ENCODE measurements at places on chromosomes 5 and 9.

DNA sequence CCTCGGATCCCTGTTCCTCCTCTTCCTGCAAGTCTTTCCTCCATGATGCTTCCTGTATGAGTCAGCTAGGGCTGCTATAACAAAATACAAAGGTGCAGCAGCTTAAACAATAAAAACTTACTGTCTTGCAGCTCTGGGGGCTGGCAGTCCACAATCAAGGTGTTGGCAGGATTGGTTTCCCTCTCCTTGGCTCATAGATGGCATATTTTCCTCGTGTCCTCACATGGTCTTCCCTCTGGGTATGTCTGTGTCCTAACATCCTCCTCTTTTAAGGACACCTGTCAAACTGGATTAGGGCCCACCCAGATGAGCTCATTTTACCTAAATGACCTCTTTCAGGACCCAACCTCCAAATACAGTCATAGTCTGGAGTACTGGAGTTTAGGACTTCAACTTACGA lies 117.5 kb downstream of the MED10 start:
- DNase-seq: no peak

DNA sequence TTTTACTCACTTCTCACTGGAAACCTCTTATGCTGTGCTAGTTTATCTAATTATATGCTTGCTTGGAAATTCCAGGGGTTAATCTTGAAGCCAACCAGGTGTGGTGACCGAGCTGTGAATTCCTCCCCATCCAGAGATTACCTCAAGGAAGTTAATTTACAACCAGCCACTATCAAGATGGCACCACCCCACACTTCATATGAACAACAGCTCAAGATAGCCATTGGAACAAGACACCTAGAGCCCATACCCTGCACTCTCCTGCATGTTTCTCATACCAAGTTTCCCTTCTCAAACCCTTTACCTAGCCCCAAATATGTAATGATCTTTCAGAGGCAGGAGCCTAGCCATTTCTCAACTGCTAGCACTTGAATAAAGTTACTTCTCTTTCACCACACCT lies 2156.9 kb upstream of the C9orf72 start:
- DNase-seq: no peak

DNA sequence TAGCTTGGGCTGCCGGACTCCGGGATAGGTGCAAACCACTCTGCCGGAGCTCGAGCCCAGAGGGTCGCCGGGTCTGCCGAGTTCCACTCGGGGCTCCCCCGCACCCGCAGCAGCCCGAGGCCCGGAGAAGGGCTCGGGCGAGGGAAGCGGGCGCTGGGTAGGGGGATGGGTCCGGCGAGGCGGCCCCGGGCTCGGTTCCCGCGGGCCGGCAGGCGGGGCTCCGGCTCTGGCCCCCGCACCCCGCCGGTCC lies 507 bp downstream of the RICTOR start:
- DNase-seq: peak; percentile 26

GRCh38 chr5:139236479-139236878 lies 38.3 kb upstream of the SIL1 start:
- no peak for DNase-seq

DNA sequence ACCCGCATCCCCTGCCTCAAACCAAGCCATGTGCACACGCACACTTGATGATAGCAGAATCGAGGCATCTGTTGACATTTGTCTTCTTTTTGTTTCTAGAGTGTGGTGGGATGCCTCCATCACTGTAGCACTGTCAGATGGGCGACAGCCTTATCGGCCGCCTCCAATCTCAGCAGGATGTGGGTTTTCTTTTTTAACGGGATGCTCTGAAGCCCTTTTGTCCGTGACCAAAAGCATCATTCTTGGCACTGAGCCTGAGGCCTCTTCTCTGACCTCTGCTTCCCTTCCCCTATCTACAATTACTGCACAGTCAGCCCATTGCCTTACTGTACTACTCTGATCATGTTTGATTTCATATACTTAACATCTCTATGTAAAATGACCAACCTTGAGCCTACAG lies 78.3 kb downstream of the LMNB1 start:
- no peak for DNase-seq

GRCh38 chr5:1115123-1115815 lies 3.4 kb upstream of the SLC12A7 start:
- DNase-seq: no peak

- DNase-seq: no peak
Observed at GRCh38 chr9:87675906-87676515, 49.9 kb upstream of the CTSL start.

- DNase-seq: no peak
Observed at GRCh38 chr5:10317825-10318682, 10.4 kb upstream of the CMBL start.

GRCh38 chr5:110058175-110058574 lies 368.4 kb downstream of the MAN2A1 start:
- no peak for DNase-seq

DNA sequence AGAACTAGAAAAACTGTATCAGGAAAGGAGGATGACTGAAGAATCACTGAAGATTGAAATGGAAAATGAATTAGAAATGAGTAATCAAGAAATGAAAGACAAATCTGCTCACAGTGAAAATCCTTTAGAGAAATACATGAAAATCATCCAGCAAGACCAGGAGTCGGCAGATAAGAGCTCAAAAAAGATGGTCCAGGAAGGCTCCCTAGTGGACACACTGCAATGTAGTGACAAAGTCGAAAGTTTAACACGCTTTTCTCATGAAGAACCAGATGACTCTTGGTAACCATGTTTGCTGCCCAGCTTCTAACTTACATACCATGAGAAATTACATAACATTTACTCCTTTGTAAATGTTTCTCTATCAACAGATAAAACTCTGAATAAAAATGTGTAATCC lies 37.1 kb downstream of the CPLANE1 start:
- DNase-seq: no peak

DNA sequence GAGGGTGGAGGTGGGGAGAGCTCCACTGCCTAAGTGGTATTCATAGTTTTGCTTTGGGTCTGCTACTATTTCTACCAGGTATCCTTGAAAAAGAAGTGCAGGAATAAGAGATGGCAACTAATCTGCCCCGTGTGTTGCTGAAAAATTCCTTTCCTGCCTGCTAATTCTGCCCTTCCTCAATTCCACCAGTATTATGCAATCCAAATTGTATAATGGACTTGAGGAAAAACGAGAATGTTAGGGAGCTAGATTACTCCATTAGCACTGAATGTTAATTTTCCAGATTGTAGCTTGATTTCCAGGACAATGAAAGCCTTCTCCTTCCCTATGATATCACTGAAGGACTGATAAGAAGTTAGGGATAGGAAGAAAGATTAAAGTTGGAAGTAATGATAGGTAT lies 16.9 kb downstream of the ADAM19 start:
- DNase-seq: no peak

DNA sequence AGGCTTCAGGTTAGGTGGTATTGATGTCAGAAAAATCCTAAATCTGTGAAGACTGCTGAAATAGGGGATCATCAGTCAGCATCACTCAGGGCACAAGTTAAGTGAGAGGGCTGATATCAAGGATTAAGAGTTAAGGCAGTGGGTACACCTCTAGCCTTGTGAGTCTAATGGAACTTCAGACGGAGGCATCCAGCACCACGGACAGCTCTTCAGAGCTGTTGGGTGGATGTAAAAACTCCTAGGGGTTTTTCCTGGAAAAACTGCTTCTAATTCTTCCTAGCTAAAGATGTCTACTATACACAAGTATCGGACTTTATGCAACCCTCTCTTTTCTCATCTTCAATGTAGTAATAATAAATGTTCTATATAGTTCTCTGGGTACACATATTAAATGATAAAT lies 165.9 kb downstream of the SH3GL2 start:
- no peak for DNase-seq

DNA sequence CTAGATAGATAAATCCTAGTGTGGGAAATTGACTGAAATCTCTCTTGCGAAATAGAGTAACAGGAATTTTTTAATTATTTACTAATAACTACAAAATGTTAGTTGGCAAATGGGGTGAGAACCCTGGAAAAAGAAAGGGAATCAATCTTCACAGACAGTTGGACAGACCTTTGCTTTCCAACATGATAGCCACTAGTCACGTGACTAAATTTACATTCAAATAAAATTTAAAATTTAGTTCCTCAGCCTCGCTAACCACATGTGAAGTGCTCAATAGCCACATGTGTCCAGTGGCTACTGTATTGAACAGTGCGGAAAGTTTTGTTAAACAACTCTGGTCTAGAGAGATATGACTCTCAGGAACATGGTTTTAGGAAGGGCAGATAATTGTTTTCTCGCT lies 289.9 kb upstream of the RASA1 start:
- no peak for DNase-seq

DNA sequence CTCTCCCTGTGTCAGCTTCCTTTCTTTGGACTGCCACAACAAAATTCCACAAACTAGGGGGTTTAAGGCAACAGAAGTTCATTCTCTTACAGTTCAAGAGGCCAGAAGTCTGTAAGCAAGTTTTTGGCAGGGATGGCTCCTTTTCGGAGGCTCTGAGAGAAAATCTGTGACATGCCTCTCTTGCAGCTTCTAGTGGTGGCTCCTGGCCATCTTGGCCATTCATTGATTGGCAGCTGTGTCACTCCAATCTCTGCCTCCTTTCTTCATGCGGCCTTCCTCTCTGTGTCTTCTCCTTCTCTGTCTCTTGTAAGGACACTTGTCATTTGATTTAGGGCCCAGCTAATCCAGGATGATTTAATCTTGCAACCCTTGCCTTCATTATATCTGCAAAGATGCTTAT lies 2.0 kb upstream of the NEUROG1 start:
- no peak for DNase-seq

DNA sequence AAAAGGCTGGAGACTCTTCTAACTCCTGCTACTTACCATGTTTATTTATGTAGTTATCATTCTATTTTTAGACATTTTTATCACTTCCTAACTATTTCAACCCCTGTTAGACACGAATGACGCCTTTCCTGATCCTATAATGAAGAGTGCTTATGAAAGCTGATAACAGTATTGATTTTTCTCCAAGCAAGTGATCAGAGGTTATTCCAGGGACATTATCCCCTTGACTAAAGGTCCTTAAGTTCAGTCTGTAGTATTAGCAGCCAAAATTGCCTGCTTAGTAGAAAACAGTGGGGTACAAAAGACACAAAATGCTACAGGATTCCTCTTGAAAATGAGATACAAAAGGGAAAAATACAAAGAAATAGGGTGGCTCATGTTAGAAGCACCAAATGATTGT lies 235.6 kb downstream of the DNAH5 start:
- DNase-seq: no peak

GRCh38 chr5:175872287-175873087 lies 1.1 kb downstream of the CPLX2 start:
- DNase-seq: no peak

- no peak for DNase-seq
Observed at GRCh38 chr5:168324859-168325630, 33.6 kb downstream of the WWC1 start.

GRCh38 chr9:110160123-110160522 lies 47.8 kb downstream of the C9orf152 start:
- DNase-seq: no peak

- no peak for DNase-seq
Observed at GRCh38 chr9:116278326-116278725, 124.7 kb downstream of the PAPPA start.
